Esophagus (tissue), 2 donors: ENCODE measurements at places on chromosomes 1 and 21. TPM values are rescaled to one million over a fixed set of nuclear protein-coding genes. Genes with fewer than 3 reads are reported as not detected.

Gene SPAG17
- polyA plus RNA-seq: 15.4 TPM

Gene IL19
- 0.22 TPM for polyA plus RNA-seq

Gene CD2
- polyA plus RNA-seq: 4.8 TPM

Gene PWP2
- polyA plus RNA-seq: 2.2 TPM

Gene CYP4A22
- polyA plus RNA-seq: 0.02 TPM

Gene ACP6
- polyA plus RNA-seq: 8.5 TPM

Gene PLA2G5
- polyA plus RNA-seq: 4.2 TPM

Gene FCRL4
- not detected for polyA plus RNA-seq

Gene USH2A
- polyA plus RNA-seq: not detected

Gene SUSD4
- 39.5 TPM for polyA plus RNA-seq

Gene CLCA1
- polyA plus RNA-seq: not detected

Gene KIRREL1
- 3.7 TPM for polyA plus RNA-seq

Gene OR6K2
- polyA plus RNA-seq: not detected

Gene NFASC
- polyA plus RNA-seq: 10.6 TPM

Gene PLCH2
- 88.7 TPM for polyA plus RNA-seq

Gene WNT9A
- polyA plus RNA-seq: 2.3 TPM

Gene PYCR2
- polyA plus RNA-seq: 41.5 TPM

Gene DNASE2B
- not detected for polyA plus RNA-seq

Gene CCDC17
- polyA plus RNA-seq: 1.4 TPM

Gene FMO1
- polyA plus RNA-seq: 1.3 TPM

Gene ADORA3
- 0.94 TPM for polyA plus RNA-seq

Gene SYT14
- under 0.01 TPM for polyA plus RNA-seq

Gene KRTAP19-3
- polyA plus RNA-seq: not detected

Gene DMBX1
- 0.01 TPM for polyA plus RNA-seq

Gene TNNI3K
- polyA plus RNA-seq: 0.35 TPM

Gene VANGL1
- 4.1 TPM for polyA plus RNA-seq

Gene ZNF684
- 1.3 TPM for polyA plus RNA-seq

Gene CAPN9
- polyA plus RNA-seq: 0.06 TPM

Gene LRRC8B
- polyA plus RNA-seq: 1.9 TPM

Gene OR2L5
- not detected for polyA plus RNA-seq

Gene ESPN
- 21.6 TPM for polyA plus RNA-seq

Gene SLC1A7
- polyA plus RNA-seq: 0.10 TPM

Gene KCNE1
- polyA plus RNA-seq: 0.12 TPM

Gene TSTD1
- polyA plus RNA-seq: 117 TPM
